ENCODE measurements at places on chromosomes 11 and 22.

GRCh38 chr11:69241075-69241740 lies 52.7 kb upstream of the MYEOV start:
- DNase-seq, result no peak

- no peak for DNase-seq
Measured at GRCh38 chr11:76075716-76076115, 130.6 kb downstream of the WNT11 start.

- no peak for DNase-seq
Measured at GRCh38 chr11:46290011-46290410, 12.5 kb downstream of the CREB3L1 start.

DNA sequence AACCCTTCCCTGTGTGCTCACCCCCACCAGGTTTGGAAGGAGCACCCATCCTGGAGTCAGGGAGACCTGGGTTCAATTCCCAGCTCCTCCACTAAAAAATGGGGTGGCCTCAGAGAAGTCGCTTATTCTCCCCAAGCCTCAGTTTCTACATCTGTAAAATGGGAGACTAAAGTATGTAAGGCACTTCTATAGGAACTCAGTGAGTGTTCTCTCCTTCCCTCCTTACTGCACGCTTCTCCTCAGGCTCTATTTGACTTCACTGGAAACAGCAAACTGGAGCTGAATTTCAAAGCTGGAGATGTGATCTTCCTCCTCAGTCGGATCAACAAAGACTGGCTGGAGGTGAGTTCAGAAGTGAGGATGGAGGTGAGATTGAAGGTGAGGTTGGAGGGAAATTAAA lies 11.3 kb downstream of the NCF4 start:
- DNase-seq, result no peak

DNA sequence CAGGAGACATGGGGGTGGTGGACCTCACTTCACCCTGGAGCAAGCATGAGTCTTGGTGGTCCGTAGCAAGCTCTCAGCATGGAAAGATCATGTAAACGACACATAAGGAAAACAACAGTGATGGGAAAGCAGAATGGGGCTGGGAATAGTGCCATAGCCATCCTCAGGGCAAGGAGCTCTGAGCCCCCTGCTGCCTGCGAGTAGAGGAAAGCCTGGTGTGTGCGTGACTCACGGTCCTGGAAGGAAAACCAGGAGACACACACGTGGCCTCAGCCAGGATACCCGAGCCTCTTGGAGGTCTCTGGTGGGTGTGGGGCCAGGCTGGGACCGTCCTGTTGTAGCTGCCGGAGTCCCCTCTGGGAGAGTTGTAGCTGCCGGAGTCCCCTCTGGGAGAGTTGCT lies 12.4 kb downstream of the SHANK3 start:
- no peak for DNase-seq

Data from AG08395 (cell line).